Stimulated activated CD4-positive, alpha-beta T cell treated with anti-CD3 and anti-CD28 coated beads, Interleukin-1b, Interleukin-23, amount 100 ng/mL, for 1 hour (primary cell): ENCODE measurements at places on chromosomes 7 and 10.

DNA sequence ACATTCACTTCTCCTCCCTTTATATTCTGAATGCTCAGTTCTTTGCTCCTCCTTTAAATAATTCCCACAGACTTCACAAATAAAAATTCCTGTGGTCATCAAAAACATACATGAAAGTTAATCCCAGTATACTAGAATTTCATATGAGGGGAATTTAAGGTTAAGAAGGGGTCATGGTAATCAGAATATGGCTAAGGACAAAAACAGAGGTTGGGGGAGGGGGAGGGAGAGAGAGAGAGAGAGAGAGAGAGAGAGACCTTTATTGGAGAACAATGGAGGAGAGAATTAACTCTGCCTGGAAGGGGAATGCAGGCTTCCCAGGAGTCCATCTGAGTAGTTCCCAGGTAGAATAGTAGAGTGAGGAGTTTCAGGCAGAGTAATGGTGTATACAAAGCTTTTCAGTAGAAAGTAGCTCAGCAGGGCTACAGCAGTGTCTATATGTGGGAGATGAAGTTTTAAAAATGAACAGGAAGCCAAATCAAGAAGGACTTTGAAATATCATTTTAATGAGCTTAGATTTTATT lies 5.2 kb upstream of the CUBN start:
- DNase-seq: no peak

DNA sequence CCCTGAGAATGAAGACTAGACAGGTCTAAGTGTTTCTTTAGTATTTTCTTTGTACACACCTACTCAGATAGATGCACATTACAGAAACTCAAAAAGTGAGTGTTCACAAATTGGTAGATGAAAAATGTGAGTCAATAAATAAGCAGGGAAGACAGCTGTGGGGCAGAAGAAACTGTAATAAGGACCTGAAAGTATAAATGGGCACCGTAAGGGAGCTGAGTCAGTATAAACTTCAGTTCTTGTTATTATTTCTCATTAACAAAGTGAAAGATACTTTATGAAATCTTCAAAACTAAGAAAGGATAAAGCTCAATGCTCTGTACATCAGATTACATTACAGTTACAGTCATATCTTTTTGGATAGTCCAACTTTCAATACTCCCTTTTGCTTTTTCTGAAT lies 2.5 kb downstream of the MTPN start:
- no peak for DNase-seq

- no peak for DNase-seq
Measured at GRCh38 chr7:17185690-17186070, 112.8 kb upstream of the AHR start.

DNA sequence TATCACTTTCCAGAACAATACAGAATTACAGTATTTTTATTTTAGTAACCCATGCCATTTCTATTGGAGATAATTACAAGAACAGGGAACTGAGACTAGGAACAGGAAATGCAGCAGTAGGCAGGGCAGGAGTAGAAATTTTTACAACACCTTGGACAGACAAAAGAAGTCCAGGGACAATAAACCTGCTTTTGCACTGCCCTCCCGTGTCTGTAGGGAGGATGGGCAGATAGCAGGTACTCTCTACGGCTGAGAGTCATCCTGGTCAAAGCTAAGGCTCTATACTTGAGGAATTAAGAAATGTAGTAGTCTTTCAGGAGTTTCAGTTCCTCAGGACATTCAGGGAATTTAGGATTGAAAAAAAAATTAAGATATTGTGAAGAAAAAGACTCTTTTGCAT lies 63.4 kb downstream of the VAX1 start:
- no peak for DNase-seq

- no peak for DNase-seq
Measured at GRCh38 chr7:74262639-74263398, 8.6 kb upstream of the RFC2 start.
